ENCODE measurements at places on chromosomes 6 and 20. TPM values are rescaled to one million over a fixed set of nuclear protein-coding genes. Genes with fewer than 3 reads are reported as not detected.

The MCCD1 gene
- not detected for total RNA-seq

The GSTA3 gene
- total RNA-seq = not detected

The AVP gene
- total RNA-seq = not detected

The ADGRF1 gene
- 1.3 TPM for total RNA-seq

GRCh38 chr6:19643713-19644112, 193.5 kb upstream of the ID4 start:
- H3K4me3 ChIP-seq = no peak overlapping the region
- no peak for DNase-seq
- no peaks in the 10 kb centered on the region for H3K27me3 ChIP-seq
- no peaks in the 10 kb centered on the region for H3K36me3 ChIP-seq

DNA sequence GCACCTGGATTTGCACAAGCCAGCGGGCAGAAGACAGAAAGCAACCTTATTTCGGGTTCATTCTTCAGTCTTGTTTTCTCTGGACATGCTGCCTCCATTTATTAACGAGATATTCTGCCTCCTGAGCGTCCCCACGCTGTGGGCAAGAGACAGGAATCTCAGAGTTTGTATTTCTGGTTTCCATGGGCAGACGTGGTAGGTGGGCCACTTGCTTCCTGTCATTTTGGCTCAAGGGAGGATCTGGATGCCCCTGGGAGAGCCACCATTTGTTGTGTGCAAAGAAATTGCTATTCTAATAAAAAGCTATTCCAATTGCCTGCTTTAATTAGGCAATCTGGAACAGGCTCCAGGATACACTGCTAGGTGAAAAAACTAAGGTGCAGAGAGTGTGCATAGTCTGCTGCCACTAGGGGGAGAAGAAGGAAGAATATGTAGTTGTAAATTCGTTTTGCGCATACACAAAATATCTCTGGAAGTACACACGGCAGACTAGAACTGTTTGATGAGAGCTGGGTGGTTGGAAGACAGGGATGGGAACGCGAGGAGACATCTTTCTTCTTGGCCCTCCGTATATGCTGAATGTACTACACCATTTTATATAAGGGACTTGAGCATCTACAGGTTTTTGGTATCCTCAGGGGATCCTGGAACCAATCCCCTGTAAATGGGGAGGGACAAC, 30.1 kb upstream of the SLC16A10 start:
- H3K36me3 ChIP-seq = no peaks in the 10 kb centered on the region
- DNase-seq = peak; percentile 36
- no peaks in the 10 kb centered on the region for H3K27me3 ChIP-seq
- H3K4me1 ChIP-seq = no peaks in the 10 kb centered on the region
- H3K27ac ChIP-seq = no peak overlapping the region
- H3K4me3 ChIP-seq = no peak overlapping the region

- no peak for DNase-seq
- H3K4me1 ChIP-seq = no peaks in the 10 kb centered on the region
- H3K27ac ChIP-seq = no peak overlapping the region
These were observed 26.9 kb downstream of the FOXF2 start for GRCh38 chr6:1416191-1416760.

- no peak overlapping the region for H3K4me3 ChIP-seq
- H3K36me3 ChIP-seq = no peaks in the 10 kb centered on the region
- DNase-seq = no peak
These were observed 263.9 kb downstream of the DLL1 start for GRCh38 chr6:170026751-170027646.

DNA sequence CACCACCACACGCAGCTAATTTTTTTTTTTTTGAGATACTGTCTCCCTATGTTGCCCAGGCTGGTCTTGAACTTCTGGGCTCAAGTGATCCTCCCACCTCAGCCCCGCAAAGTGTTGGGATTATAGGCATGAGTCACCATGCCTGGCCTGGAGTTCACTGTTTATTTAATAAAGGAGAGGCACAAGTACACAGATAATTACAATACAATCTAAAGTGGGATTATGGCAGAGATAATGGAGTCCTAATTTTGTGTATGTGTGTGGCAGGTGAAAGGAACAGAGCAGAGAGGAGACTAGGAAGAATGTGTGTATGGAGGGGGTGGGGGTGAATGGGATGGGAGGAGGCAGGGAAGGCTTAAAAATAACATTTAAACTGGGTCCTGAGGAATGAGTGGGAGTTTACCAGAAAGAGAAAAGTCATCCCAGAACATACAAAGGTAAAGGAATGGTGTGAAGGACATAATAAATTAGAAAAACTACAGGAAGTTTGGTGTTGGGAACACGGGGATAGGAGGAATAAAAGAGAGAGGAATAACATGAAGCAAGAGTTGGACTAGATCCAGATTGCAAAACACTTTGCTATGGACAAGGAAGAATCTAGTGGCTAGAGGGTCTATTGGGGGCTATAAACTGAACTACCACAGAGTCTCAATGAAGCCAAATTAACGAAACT, 4.4 kb downstream of the NCOA5 start:
- no peaks in the 10 kb centered on the region for H3K36me3 ChIP-seq
- H3K27ac ChIP-seq = peak overlapping the region; percentile 44
- H3K27me3 ChIP-seq = no peaks in the 10 kb centered on the region
- peak; percentile 61 for DNase-seq
- no peak overlapping the region for H3K4me3 ChIP-seq

DNA sequence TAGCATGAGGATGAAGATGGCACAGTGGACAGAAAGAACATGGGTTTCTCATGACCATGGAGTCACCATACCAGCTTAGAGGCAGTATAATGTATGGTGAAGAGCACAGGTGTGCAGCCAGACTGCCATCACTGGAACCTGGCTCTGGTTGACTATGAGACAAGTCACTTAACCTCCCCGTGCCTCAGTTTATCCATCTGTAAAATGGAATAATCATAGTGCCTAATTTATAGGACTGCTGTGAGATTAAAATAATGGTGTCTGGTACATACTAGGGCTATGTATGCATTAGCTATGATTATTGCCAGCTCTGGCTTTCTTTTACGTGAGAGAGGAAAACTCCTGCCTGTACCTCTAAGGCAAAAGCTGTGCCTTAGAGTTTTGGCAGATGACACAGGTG, 19.4 kb downstream of the SLC35B3 start:
- H3K27me3 ChIP-seq = no peaks in the 10 kb centered on the region
- no peak for DNase-seq
- no peak overlapping the region for H3K27ac ChIP-seq
- peaks cover 28% of the 10 kb centered on the region for H3K36me3 ChIP-seq
- H3K4me1 ChIP-seq = no peaks in the 10 kb centered on the region

GRCh38 chr6:144657691-144658090, 372.6 kb downstream of the UTRN start:
- DNase-seq = no peak
- H3K4me3 ChIP-seq = no peak overlapping the region
- no peaks in the 10 kb centered on the region for H3K27me3 ChIP-seq
- no peak overlapping the region for H3K27ac ChIP-seq
- H3K36me3 ChIP-seq = no peaks in the 10 kb centered on the region
- peaks cover 64% of the 10 kb centered on the region for H3K4me1 ChIP-seq

DNA sequence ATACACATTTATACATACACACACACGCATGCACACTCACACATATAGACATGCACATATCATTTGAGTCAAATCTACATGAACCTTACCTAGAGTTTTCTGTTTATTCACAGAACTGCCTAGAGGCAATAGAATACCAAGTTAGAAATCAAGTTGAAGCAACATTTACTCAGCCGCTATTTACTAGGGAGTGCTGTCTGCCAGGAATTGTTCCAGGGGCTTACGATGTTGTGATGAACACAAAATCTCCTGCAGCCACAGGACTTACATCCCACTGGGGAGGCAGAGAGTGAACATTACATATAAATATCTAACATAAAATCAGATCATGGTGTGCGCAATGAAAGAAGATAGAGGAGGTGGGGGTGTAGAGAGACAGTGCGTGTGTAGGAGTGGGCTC, 80.4 kb downstream of the GCLC start:
- H3K4me3 ChIP-seq = no peak overlapping the region
- H3K4me1 ChIP-seq = no peaks in the 10 kb centered on the region
- DNase-seq = no peak
- no peak overlapping the region for H3K27ac ChIP-seq

- no peak for DNase-seq
- no peak overlapping the region for H3K27ac ChIP-seq
- no peaks in the 10 kb centered on the region for H3K27me3 ChIP-seq
- H3K4me1 ChIP-seq = no peaks in the 10 kb centered on the region
These were observed 10.6 kb upstream of the MARCKS start for GRCh38 chr6:113846577-113846976.

GRCh38 chr20:48186447-48186846, 401.2 kb upstream of the SULF2 start:
- no peaks in the 10 kb centered on the region for H3K27me3 ChIP-seq
- no peak for DNase-seq
- H3K4me1 ChIP-seq = no peaks in the 10 kb centered on the region

- no peak overlapping the region for H3K4me3 ChIP-seq
- peaks cover 64% of the 10 kb centered on the region for H3K36me3 ChIP-seq
- H3K4me1 ChIP-seq = peaks cover 3% of the 10 kb centered on the region
- DNase-seq = no peak
- no peaks in the 10 kb centered on the region for H3K27me3 ChIP-seq
These were observed 6.0 kb upstream of the MTG2 start for GRCh38 chr20:62176866-62177265.
